Osteoblast (primary cell): ENCODE measurements at places on chromosomes 13 and 19. TPM values are rescaled to one million over a fixed set of nuclear protein-coding genes. Genes with fewer than 3 reads are reported as not detected.

The STOML3 gene
- total RNA-seq: not detected in 2 replicates

The ADM5 gene
- total RNA-seq: under 0.01 and 0.29 TPM in 2 replicates

DNA sequence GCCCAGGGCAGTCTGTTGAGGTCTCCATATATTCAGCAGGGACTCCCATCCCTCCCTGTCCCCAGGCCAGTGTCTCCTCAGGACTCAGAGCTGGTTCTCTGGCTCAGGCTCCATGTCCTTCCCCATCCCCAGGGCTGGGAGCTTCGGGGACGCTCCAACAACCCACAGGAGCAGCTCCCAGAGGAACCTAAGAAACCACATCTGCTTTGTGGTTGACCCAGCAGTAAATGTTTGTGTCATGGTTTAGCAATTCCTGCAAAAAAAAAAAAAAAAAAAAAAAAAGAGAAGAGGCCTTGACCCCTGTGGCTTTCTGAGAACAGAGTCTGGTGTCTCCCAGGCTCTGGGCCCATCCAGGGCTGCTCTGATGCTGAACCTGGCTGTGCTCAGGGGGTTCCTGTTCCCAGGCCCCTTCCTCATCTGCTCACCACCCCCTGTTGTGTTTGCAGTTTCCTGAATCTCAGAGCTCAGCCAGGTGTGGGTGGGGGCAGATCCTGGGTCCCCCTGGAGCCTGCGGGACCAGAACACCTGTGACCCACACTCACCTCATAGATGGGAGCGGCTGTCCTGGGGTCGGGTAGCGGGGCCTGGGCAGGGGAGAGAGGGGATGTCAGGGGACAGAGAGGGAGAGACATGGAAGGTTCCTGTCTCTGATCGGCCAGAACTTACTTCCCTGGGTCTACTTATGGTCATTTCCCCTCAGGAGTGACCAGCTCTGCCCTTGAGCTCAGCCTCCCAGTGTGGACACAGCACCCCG is 25.2 kb upstream of the CEACAM1 start:
- peak; percentile 82 for DNase-seq

- DNase-seq: peak; percentile 43
Observed at GRCh38 chr19:42528354-42529247, at the start of gene CEACAM1. Gene CEACAM1, minus strand, starts transcription at chr19:42528481. Its CDS starts 107 bp downstream, at chr19:42528374.

DNA sequence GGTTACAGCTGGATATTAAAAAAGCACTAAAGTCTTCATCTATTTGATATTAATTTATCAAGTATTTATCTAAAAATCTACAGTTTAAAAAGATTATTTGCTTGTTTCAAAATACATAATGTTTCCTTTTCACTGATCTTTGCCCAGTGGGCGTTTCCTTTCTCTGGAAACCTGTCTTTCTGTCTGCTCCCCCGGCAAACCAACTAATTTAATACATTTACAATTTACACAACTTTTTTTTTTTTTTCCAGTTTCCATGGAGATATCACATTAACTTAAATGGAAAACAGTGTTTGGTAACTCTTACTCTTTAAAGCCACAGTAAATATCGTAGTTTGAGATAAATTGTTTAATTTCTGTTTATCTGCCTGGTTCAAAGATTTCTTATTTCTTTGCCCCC is 5.3 kb downstream of the GPC6 start:
- DNase-seq: no peak

GRCh38 chr19:34295103-34295502 is 40.7 kb downstream of the GARRE1 start:
- DNase-seq: no peak

GRCh38 chr13:64256751-64257150 is 2841.1 kb upstream of the PCDH20 start:
- DNase-seq: no peak
